Stimulated activated CD4-positive, alpha-beta T cell treated with anti-CD3 and anti-CD28 coated beads, Interleukin-15, amount 100 ng/mL, for 1 hour (primary cell): ENCODE measurements at places on chromosomes 7 and 10.

GRCh38 chr7:36306222-36306621 is 83.4 kb upstream of the ANLN start:
- DNase-seq, result no peak

- no peak for DNase-seq
Measured at GRCh38 chr10:92203919-92204623, 86.8 kb downstream of the CPEB3 start.

DNA sequence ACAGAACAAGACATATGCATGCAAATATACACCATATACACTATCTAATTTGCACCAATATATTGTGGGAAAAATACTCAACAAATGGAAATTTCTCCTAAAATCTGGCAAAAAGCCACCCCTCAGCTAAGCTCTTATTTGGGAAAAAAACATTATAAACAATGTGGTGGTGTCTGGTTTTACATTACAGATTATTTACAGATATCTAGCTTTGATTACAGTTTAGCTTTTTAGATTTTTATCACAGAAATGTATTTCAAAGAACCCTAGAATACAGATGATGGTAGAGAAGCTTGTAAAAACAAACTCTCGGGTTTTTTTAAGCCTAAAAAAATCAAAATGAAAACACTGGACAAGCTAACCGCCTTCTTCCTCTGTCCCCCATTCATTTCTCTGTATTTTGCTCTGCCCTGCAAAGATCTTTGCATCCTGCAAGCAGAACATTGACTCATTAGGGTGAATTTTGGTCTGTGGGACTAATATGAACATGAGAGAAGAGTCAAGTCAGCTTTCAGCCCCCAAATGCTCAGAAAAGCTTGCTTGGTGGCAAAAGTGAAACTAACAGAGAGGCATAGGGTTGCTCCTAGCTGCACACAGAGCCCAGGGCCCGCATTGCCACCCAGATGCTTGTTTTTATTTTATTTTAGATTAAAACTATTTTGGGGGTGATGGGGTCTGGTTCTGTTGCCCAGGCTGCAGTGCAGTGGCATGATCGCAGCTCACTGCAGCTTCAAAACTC is 88.8 kb upstream of the LYZL1 start:
- DNase-seq, result no peak

- DNase-seq, result no peak
Measured at GRCh38 chr7:107318523-107319160, 149.8 kb downstream of the HBP1 start.

DNA sequence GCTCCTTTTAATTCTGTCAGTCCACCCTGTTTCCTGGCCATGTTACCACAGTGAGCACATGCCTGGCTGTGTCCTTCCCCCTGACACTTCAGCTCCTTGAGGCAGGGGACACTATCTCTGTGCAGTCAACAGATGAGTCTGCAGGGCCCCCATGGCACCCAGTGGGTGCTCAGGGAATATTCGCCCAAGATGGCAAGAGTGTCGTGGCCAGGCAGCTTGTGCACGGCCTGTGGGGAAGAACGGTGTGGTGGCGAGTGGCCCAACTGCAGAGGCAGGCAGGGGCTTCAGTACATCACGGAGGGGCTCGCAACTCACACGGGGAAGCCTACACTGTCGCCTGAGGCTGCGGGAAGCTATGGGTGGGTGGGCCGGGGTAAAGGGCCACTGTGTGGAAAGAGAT is 91.1 kb downstream of the TRRAP start:
- no peak for DNase-seq

DNA sequence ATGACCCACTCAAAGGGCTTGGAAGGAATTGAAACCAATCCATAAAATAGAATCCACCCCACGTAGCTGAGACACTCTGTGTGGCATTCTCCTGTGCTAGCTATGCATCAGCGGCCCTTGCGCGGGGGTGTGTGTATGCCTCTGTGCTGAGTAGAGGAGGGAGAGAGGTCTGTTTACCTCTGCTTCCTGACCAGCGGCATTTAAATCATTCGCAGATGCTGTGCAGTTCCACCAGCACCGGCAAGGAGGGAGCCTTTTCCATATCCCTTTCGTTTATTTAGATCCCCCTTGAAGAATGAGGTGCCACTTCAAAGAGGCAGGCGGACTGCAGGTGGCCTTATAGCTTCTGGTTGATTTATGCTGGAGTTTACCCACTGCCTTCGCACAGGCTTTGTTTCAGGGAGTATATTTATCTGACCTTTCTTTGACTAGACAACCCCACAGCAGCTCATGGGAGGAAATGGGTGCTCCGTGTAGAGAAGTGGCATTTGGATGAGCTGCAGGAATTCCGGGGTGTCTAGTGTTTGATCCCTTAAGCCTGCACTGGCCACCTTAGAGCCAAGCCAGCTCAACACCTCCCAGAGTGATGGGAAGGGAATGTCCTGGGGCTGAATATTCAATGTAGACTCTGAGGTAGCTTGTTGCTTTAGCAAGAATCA is 11.4 kb downstream of the C10orf53 start:
- DNase-seq, result no peak

DNA sequence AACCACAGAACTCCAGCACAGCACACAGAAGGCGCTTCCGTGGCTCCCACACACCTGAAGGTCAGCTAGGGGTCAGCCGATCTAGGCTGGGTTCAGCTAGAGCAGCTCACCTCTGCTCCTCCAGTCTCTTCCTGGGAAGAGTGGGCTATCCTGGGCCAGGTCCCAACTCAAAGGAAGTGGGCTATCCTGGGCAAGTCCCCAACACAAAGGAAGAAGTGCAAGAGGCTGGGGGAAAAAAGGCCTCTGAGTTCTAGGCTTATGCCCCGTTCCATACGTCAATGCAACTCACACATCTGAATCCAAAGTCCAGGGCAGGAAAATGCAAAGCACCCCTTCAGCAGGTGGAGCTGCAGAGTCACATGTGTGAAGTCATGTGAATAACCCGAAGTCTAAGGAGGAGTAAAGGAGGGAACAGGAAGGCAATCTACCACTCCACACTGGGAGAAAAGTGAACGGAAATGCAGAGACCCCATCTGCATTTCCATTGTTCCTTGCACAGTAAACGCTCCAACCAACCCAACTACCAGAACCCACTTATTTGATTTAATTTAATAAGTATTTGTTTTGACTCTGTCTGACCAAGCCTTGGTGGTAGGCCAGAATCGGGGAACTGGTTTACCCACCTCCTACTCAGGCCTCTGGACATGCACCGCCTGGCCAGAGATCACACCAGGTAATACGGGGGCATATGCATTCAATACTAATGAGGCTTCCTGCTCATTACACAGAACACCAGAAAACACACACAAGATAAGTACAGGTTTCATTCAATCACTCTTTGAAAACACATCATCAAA is 95.5 kb upstream of the RNF32 start:
- DNase-seq, result no peak

- no peak for DNase-seq
Measured at GRCh38 chr10:129133856-129134255, 333.2 kb upstream of the MGMT start.

- DNase-seq, result no peak
Measured at GRCh38 chr7:10972174-10972573, 1.5 kb upstream of the PHF14 start.

DNA sequence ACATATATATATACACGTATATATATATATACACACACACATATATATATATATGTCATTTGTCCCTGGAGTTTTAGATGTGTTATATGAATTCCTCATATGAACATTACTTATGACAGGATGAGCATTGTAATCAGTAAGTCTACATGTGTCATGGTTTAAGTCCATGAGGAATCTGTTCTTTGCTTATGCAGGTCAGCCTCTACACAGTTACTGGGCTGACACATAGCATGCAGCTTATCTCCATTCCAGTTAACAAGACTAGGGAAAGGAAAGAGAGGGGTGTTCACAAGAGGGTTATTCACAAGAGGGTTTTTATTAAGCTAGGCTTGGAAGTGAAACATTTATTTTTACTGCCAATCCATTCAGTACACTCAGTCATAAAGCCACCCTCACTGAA is 226.7 kb downstream of the SNX13 start:
- no peak for DNase-seq

DNA sequence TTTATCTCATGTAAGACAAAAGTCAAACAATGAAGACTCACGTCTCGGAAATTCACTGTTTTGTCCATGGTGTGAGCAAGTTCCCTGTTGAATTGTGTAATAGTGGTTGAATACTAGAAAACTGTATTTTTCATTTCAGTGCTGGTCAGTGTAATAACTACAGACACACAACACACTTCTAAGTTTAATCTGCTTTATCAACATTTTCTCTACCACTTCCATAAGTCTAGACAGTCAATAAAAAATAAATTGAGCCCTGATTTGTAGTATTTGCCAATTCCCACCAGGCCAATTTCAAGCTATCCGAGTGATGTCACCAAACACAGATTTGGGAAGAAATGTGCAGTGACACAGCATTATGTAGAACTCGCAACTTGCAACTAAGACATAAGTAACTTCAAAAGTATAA is 81.9 kb downstream of the GPR141 start:
- DNase-seq, result no peak

- no peak for DNase-seq
Measured at GRCh38 chr7:39588416-39588815, 22.2 kb downstream of the YAE1 start.

DNA sequence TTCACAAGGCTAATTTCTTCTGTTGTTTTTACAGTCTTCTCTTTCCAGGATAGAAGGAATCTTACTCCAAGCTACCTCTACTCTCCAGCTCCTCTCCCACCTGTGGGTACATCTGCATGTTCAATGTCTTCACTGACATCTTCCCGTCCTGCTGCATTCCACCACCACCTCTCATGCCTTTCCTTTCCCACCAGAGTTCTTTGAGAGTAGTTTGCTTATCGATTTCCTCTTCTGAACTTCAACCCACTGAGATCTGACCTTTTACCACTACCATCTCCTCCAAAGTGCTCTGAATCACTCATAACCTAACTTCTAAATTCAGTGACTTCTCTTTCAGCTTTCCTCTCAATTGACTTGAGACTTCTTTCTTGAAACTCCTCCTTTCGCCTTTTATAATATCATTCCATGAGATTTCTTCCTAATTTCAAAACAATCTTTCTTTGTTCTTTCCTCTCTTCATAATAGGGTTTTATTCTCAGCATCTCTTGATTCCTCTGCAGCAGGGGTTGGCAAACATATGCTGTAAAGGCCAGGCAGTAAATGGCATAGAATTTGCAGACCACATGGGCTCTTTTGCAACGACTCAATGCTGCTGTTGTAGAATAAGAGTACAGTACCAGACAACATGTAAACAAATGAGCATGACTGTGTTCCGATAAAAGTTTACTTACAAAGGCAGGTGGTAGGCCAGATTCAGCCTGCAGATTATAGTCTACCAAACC is 22.1 kb downstream of the ACSL5 start:
- DNase-seq, result no peak

GRCh38 chr7:157372300-157373232 is 35.8 kb downstream of the DNAJB6 start:
- no peak for DNase-seq

DNA sequence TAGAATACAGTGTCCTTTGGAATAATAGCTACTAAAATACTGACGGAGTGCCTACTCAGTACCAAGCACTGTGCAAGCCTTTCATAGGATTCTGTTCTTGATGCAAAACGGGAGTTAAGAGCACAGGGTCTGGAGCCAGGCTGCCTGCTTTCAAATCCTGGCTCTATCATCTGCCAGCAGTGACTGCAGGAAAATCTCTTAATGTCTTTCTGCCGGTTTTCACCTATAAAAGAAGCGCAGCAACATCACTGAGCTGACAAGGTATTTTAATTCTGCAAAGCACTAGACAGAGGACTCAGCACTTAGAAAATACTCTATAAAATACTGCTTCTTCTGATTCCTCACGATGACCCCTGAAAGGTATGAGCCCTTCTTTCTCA is 659 bp downstream of the FIGNL1 start:
- DNase-seq, result no peak

GRCh38 chr7:106999023-106999422 is 45.5 kb upstream of the PRKAR2B start:
- no peak for DNase-seq

DNA sequence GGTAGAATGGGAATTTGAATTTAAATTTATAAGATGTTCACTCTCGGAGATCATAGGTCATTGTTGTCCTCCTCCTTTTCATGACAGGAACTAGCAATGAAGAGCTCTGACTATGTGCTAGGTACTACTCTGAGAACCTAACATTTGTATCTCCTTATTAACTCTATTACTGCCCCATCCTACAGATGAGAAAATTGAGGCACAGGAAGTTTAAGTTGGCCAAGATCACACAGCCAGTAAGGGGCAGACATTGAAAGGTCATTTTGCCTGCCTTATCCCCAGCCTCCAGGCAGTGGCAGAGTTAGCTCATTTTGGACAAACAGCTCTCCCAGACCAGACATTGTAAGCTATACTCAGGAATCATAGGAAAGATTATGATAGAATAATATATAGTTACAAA is 6.0 kb downstream of the SRGN start:
- no peak for DNase-seq

DNA sequence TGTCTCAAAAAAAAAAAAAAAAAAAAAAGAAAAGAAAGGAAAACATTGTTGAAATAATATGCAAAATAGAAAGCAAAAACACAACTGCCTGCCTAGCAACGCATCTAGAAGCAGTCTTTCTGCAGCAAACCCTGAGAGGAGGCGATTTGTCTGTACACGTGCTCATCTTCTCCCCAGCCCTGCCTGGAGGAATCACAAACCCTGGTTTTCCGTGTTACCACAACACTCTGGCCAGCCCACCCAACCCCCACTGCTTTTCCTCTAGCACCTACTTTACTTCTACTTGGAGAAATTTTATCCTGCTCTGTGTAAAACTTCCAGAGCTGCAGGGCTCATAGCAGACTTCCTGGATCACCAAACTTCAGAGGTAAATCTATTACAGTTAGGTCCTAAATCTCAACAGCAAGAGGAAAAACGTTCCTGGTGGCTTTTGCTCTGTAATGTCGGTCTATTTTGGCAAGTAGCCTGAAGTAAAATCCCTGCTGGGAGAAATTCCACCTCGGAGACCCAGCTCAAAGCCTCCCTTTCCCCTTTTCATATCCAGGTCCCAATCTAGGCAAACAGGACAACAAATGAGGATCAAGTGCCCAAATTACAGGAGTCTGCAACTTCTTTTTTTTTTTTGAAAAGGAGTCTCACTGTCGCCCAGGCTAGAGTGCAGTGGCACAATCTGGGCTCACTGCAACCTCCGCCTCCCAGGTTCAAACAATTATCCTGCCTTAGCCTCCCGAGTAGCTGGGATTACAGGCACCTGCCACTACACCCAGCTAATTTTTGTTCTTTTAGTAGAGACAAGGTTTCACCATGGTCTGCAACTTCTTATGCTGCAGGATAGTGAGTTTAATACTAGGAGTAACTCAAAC is 91.6 kb downstream of the DNMBP start:
- DNase-seq, result no peak

- DNase-seq, result no peak
Measured at GRCh38 chr7:77699056-77699455, 2.8 kb downstream of the RSBN1L start.
